Heart right ventricle (tissue), 16 donors: ENCODE measurements at places on chromosomes 3 and 15.
A peak's percentile ranks its signal among the peaks of the same experiment; 100 is the strongest.

DNA sequence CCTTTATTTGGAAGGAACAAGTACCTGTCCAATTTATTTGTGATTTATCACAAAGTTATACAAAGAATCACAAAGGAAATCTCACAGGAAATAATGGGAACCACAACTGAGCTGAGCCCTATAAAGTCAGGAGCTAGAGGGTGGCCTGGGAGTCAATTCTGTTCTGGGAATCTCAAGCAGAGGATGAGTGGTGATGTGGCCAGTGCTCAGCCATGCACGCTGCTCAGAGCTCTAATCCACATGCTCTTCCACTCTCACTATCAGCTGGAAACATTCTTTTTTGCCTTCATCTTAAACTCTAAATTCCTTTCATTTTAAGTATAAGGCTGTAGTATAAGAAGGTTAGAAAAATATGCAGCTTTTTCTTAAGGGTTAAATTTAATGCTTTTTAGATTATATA lies 36.6 kb downstream of the UACA start:
- no peak for DNase-seq

GRCh38 chr3:49673715-49674496 lies at the start of gene APEH:
APEH (plus strand) TSS chr3:49674351; CDS start chr3:49674402, 51 bp downstream.
- DNase-seq, result peak; percentile 94

DNA sequence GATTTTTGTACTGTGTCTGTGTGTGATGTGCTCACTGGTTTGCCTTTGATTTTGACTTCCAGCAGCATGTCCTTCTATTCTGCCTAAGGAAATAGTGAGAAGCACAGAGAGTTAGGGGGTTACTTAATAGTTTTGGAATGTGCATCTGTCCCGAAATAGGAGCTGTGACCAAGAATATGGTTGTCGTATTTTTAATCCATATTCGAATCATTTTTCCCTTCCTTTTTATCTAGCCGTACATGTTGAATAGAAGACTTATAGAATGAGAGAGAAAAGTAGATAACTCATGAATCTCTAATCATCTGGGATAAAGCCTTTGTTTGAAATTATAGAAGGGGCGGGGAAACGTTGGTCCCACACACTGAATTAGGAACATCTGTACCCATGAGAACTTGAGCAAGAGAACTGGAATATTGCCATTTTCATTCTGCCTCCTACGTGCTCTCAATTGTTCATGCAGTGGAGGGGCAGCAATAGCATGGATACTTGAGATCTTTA lies 23.6 kb downstream of the CRTC3 start:
- no peak for DNase-seq

GRCh38 chr3:15330031-15330596 lies 2.3 kb downstream of the SH3BP5 start:
- DNase-seq, result no peak

GRCh38 chr15:51119120-51119519 lies 24.4 kb upstream of the TNFAIP8L3 start:
- no peak for DNase-seq

DNA sequence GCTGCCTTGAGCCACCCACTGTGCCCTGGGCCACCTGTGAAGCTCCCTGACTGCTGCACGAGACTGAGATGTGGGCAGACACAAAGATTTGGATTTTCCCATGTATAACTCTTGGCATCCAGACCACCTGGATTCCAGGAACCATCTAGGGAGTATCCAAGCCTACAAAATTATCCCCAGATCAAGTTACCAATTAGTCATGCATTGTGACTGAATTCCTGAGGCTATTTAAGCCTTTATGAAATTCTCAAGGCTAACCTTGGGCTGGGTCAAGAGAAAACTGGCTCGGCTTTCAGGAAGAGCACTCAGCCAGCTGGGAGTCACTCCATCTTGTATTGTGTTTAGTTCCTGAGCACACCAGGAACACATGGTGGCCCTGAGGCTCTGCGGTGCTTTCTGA lies 13.3 kb upstream of the ATP13A5 start:
- DNase-seq, result no peak

GRCh38 chr3:185623939-185624665 lies 38.0 kb downstream of the SENP2 start:
- DNase-seq, result no peak

GRCh38 chr3:3772920-3773319 lies 26.3 kb upstream of the LRRN1 start:
- DNase-seq, result no peak

DNA sequence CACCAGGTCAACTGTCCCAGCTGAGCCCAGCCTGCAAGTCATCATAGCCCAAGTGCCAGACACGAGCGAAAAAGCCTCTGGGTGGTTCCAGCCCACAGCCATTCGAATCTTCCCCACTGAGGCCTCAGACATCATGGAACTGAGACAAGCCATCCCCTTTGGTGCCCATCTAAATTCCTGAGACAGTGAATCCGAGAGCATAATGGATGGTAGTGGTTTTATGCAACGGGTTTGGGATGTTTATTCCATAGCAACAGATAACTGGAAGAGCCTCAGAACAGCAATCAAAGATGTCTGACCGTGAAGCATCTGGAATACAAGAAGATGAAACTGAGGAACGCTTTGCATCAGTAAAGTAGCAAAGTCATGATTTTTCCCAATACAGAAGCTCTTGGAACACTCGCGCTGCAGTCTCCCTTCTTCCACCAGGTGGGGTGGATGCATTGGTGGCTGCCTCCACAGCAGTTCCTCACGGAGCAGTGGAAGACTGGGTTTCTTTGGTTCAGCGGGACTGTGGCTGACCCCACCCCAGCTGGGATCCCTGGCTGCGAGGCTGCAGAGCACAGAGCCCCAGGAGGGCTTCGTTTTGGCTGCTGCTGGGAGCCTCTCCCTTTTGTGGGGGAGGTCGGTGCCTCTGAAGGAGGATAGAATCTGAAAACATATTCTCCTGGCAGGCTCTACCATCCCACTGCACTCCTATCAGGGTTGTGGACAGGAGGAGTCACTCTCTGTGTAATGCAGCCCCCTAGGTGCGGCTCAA lies 26.4 kb upstream of the PDE8A start:
- DNase-seq, result peak; percentile 81
